ENCODE measurements at places on chromosomes 5 and 9. TPM values are rescaled to one million over a fixed set of nuclear protein-coding genes. Genes with fewer than 3 reads are reported as not detected.

- no peak for DNase-seq
These were observed 24.5 kb downstream of the MRPS27 start for GRCh38 chr5:72295539-72295938.

- DNase-seq, result no peak
These were observed 199.3 kb upstream of the ADAMTSL1 start for GRCh38 chr9:18274693-18275092.

ROR2 gene
- total RNA-seq, result 4.3 TPM

DNA sequence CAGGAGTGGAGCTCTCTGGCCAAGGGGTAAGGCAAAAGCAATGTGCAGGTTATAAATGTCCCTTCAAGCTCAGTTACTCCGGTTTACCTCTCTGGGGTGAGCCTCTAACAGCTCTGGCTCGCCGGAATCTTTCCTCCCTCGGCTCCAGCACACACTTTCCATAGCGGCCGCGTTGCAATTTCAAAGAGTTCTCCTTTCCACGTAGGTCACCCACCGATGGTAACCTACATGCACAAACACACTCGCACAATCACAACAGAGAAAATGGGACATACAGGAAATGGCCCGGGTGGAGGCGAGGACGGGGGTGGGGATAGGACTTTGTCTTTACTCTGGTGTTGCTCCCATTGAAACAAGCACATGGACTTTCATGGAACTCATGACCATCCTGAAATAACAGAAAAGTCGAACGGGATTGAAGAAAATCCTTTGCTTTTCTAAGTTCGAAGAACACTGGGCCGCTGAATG, 1.2 kb downstream of the LHFPL2 start:
- no peak for DNase-seq

- DNase-seq, result no peak
These were observed 17.9 kb downstream of the STARD4 start for GRCh38 chr5:111494355-111494999.

DNA sequence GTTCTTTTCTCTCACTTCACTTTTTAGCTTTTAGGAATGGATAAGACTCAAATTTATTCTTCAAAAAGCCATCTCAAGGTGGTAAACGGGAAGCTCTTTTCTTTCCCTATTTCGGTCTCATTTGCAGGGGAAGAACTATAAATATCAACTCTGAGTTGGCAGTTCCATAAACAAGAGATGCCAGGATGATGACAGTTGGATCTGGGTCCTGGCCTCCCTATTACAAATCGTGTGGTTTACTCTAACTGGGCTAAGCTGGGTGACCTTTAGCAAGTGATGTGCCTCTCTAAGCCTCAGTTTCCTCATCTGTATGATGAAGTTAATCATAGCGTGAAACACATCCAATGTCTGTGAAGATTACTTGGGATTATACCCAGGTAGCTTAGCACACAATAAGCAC, 44.2 kb downstream of the TLE4 start:
- no peak for DNase-seq

GRCh38 chr5:119255571-119256356, 100.1 kb upstream of the TNFAIP8 start:
- peak; percentile 64 for DNase-seq

GRCh38 chr5:39762761-39763160, 338.0 kb upstream of the DAB2 start:
- DNase-seq, result no peak

ENTR1 gene
- total RNA-seq, result 110 TPM

GRCh38 chr5:54180630-54181031, 129.7 kb downstream of the ARL15 start:
- DNase-seq, result no peak

DNA sequence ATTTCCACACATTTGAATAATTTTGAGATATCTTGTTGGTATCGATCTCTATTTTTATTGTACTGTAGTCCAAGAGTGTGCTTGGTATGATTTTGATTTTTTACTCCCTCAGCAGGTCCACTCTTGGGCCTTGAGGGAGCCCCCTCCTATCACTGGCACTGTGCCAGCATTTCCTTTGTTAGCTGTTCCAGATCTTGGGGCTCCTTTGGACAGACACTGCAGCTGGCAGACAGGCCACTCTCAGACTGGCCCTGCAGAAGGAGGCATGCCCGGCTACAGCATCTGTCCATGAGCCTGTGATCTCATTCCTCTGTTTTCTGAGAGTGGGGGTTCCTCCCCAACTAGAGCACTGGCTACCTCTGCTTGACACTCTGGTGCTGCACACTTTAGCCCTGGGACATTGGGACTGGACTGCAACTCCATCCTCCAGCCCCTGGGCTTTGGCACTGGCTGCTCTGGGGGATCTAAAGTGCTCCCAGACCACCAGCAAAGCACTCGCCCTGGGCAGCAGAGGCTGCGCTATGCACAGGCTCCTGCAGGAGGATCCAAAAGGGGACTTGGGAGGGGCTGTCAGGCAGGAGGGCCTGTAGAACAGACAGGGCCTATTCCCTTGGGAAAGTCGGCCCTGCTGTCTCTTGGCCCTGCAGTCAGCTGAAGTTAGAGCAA, 271.3 kb upstream of the DMAC1 start:
- no peak for DNase-seq

GRCh38 chr5:157172403-157172802, 6.3 kb upstream of the GARIN3 start:
- no peak for DNase-seq

- no peak for DNase-seq
These were observed 144.0 kb downstream of the DTWD2 start for GRCh38 chr5:118844351-118844750.

GRCh38 chr5:93611976-93612854, 29.2 kb downstream of the NR2F1 start:
- no peak for DNase-seq

Data from H1 (cell line).